ENCODE measurements at places on chromosomes 2 and 18.

- peak; percentile 21 for DNase-seq
Measured at GRCh38 chr18:79940126-79940813, 11.2 kb downstream of the SLC66A2 start.

DNA sequence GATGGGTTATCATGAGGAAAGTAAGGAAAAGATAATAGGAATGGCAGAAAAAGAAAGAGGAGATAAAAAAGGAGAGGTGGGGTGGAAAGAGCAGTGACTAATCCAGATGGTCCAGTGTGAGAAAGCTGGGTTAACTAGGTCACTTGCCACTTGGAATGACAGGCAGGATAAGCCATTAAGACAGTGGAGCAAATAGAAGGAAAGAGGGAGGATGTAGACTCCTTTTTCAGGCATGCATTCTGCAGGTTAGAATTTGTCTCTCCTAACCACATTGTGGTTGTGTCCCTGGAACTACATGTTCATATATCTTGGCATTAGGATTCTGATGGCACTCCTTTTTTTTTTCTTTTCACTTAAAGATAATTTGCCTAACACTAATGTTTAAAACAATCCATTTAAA, 13.4 kb upstream of the NEMP2 start:
- no peak for DNase-seq

DNA sequence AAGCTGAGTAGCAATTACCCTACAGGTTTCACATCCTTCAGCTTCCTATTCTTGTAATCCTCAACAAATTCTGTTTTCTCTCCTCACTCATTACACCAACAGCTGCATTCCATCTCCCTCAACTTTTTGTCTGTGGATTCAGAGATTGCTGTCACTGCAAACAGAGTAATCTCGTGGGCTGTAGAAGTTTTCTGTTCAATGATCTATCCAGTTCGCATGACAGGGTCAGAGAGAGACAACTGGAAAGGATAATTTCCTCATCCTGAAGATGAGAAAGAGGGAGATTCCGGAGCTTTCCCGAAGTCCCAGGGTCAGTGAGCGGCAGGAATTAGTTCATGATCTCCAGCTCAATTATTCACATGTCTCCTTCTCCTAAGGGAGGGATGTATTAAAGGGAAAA, 75.7 kb downstream of the MYO5B start:
- no peak for DNase-seq

DNA sequence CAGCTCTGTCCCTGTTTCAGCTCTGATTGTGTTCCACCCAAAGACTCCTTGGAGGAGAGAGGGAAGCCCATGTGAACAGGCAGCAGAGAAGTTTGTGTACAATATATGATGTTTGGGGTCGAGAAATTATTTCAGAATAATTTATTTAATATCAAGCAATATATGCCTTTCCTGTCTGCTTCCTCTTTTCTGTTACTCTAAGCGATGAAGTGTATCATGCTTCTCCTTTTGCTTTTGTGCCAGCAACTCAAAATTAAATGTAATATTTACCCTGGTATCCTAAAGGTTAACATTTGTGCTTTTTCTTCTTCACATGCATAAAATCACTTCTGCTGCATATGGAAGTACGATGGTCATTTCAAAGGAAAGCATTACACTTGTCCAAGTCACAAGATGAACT, 2.4 kb upstream of the NTSR2 start:
- no peak for DNase-seq

GRCh38 chr18:7728297-7728696, 161.2 kb downstream of the PTPRM start:
- no peak for DNase-seq

GRCh38 chr2:33644215-33644614, 45.1 kb upstream of the FAM98A start:
- no peak for DNase-seq

All from activated naive CD4-positive, alpha-beta T cell treated with anti-CD3 and anti-CD28 coated beads, Interleukin-2, amount 50 U/mL, for 72 hours (primary cell).